ENCODE measurements at places on chromosomes 5 and 9. TPM values are rescaled to one million over a fixed set of nuclear protein-coding genes. Genes with fewer than 3 reads are reported as not detected.

AQP3 gene
- total RNA-seq, result 262 TPM

CCDC171 gene
- total RNA-seq, result 0.91 TPM

CCDC183 gene
- 0.46 TPM for total RNA-seq

TMC1 gene
- total RNA-seq, result not detected

SHROOM1 gene
- total RNA-seq, result 0.91 TPM

IRX4 gene
- not detected for total RNA-seq

PRSS3 gene
- not detected for total RNA-seq

ABCA2 gene
- 41.1 TPM for total RNA-seq

PCDHGB6 gene
- total RNA-seq, result 0.05 TPM

RASEF gene
- 0.08 TPM for total RNA-seq

AKNA gene
- total RNA-seq, result 327 TPM

PCDHGA4 gene
- 0.10 TPM for total RNA-seq

GRM6 gene
- not detected for total RNA-seq

SLIT3 gene
- not detected for total RNA-seq

TAF11L10 gene
- total RNA-seq, result not detected

GPX3 gene
- total RNA-seq, result not detected

DMRTA1 gene
- not detected for total RNA-seq

TTLL11 gene
- 2.9 TPM for total RNA-seq

MEIKIN gene
- 1.2 TPM for total RNA-seq

CDH9 gene
- not detected for total RNA-seq

IFNB1 gene
- not detected for total RNA-seq

N4BP3 gene
- total RNA-seq, result 3.4 TPM

ECM2 gene
- total RNA-seq, result not detected

FCN2 gene
- total RNA-seq, result not detected

IL5 gene
- 1.5 TPM for total RNA-seq

ANKRD18A gene
- 1.0 TPM for total RNA-seq

All from activated naive CD4-positive, alpha-beta T cell treated with anti-CD3 and anti-CD28 coated beads, Interleukin-2, amount 10 ng/mL, durations not matched to agents 5 hours and 36 hours (primary cell).